CD4-positive, alpha-beta T cell treated with Interleukin-4 for 1 hour (primary cell): ENCODE measurements at places on chromosomes 13 and 19.

DNA sequence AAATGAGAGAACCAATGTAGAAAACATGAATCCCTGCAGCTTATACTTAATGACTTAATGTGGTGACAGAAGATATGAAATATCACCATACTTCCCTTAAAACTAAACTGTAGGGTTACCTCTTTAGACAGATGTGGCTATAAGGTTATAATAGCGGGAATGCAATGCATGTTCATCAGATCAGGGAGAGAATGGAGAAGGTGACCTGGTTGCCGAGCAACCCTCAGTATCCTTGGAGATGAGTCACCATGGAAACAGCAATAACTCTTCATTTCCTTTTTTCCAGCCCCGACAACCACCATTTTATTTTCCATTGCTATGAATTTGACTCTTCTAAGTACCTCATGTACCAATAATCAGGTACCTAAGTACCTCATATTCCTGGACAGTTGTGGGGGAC lies 28.0 kb upstream of the ZNF835 start:
- DNase-seq, result no peak

DNA sequence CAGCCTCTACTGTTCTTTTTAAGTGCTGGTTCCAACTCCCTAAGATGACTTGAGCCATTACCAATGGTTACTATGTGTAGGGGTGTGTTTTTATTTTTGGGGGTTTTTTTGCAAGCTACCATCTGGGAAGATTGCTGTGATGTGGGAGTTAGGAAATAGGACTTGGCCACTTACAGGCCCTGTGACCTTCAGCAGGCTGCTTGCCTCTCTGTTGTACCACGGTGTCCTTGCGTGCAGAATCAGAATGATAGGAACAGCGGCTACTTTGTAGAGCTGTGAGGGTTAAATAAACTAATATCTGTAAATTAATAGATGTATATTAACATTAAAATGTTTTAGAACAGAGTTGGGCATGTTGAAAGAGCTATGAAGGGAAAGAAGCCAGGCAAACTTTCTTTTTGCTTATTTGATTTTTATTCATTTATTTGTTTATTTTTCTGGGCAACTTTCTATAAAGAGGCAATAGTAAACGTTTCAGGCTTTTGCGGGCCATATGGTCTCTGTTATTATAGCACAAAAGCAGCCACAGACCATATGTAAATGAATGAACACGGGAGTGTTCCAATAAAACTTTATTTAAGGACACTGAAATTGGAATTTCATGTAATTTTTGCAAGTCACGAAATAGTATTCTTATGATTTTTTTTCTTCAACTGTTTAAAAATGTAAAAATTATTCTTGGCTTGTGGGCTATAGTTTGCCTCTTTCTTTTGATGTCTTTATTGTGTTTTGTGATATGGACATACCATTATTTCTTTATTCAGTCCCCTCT lies 26.4 kb upstream of the EHD2 start:
- no peak for DNase-seq

GRCh38 chr13:36736119-36736726 lies 62.4 kb downstream of the SERTM1 start:
- DNase-seq, result peak; percentile 10

- DNase-seq, result no peak
These were observed 45.9 kb downstream of the SUGP2 start for GRCh38 chr19:18987456-18987855.

- no peak for DNase-seq
These were observed 9.1 kb upstream of the CDC16 start for GRCh38 chr13:114225610-114226009.

DNA sequence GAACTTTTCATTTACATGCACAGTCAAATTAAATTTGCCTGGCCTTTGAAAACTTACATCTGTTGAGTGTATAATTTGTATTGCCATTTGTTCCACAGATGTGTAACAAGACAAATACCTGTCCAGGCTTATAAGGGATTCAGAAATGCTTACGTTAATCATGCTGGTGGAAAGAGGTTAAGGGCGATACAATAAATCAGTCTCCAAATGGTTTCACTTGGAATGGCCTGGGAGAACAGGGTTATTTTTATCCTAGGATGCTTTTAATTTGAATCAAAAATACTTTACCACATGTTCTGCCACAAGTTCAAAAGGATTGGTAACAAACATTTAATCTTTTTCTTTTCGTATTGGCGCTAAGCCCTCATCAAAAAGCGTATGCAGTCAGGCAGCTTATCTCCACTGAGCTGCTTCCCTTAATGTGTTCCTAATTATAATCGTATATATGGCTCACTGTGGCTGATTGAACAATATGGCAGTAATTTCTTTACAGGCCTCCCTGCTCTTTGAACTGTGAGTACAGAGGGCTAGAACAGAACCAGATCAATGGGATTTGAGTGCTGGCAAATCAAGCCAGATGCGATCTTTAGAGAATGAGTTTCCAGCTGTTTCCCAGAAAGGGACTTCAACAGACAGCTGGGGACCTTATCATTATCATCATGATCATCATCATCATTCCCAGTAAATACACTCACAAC lies 425.7 kb downstream of the SPRY2 start:
- no peak for DNase-seq

GRCh38 chr13:37788346-37788745 lies 81.2 kb downstream of the TRPC4 start:
- DNase-seq, result no peak

DNA sequence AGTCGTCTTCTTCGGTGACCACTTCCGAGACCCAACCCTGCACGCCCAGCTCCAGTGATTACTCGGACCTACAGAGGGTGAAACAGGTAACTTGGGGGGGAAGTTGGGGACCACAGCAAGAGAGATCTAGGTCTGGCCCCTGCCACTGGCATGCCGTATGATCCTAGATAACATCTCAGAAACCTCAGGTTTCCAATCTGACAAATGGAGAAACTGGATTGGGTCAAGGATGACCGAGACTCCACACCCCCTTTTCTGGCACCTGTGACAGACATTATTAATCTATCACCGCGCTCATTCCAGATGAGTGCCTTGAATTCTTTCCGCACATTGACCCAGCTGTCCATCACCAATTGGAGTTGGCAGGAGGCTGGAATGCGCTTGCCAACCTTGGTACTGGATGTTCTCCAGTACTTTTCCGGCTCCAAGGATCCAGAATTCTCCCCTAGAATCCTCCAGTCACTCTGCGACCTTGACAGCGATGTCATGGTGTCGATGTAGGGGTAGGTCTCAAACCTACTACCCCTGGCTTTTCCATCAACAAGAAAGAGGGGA lies 17.4 kb downstream of the VASP start:
- DNase-seq, result no peak

DNA sequence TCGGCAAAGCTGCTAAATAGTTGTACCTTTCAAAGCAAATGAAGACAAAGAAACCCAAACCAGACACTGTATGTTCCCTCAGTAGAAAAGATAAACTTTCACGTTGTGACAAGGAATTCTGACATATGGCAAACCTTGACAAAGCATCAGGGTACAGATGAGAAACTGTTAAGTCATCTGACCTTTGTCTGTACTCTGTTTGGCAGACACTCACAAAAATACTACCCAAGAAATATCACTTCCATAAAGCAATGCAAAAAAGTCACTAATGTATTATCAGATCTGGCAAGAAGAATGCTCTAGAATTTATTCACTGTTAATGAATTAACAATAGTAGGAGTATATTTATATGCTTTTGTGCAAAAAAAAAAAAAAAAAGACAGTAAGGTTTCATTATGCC lies 843.7 kb downstream of the DIAPH3 start:
- no peak for DNase-seq

DNA sequence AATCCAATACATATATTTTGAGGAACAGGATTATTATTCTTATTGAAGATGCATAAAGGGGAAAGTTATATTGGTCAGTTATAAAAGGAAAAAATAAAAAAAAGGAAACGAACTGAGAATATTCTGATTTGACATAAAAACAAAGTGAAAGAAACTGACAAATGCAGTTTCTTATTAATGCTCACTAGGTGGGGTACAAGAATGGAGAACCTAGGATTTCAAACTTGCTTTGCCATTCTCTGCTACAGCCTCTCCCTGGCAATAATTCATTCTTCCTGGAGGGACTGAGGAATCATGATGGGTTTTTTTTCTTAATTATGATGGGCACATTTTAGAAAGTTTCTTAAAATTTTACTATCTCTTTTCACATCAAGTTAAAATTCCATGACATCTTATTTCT lies 154.9 kb downstream of the PCDH9 start:
- DNase-seq, result no peak

- peak; percentile 35 for DNase-seq
These were observed 46.0 kb downstream of the SAE1 start for GRCh38 chr19:47176627-47177090.

DNA sequence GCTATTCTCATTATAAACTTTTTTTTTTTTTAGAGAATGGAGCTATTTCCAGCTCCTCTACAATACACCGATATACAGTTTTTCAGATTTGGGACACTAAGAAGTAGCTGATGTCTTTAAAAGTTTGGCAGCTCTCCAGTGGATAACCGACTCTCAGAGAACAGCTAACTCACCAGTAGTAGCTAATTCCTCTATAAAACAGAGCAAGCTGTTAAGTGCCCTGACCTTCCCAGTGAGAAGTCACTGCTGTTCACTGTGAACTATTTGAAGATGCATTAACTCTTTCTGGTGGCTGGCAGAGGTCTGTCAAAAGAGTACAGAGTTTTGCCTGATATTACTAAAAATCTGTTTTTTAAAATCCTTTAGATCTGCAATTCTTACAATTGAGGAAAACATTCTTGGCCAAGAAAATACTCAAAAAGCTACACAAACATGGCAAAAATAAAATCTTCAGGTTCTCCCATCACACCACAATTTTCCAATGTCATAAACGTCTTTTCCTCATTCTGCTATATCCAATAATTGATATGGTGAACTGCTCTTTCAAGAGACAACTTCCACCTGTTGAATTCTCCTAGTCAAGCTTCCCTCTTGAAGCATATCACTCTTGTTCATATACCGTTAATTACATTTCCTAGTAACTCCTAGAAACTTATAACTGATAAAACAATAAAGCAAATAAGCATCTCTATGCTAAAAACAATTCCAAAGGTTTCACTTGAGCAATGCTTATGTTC lies 44.2 kb downstream of the TBC1D4 start:
- no peak for DNase-seq

DNA sequence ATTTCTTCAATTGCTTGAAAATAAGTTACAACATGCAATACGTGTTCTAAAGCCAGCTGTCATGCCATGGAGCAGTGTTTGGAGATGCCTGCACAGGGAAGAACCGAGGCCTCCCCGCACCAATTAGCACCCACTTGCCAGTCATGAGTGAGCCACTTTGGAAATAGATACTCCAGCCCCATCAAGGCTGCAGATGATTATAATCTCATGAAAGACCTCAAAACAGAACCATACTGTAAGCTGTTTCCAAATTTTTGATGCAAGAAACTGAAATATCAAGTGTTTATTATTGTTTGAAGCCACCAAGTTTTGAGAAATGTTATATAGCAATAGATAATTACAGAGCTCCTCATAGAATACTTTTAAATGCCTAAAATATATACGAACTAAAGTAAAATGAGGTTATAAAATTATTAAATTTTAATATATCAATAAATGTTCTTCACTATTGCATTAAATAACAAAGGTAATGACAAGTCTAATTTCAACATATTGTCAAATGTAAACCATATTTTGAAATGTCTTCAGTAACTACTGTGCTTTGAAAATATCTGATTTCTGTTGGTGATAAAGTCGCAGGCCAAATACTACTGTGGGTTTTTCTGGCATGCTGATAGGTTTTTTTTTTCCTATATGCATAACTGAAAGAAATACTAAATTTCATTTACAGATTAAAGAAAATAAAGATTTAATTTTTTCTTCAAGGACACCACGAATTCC lies 43.0 kb downstream of the DIAPH3 start:
- no peak for DNase-seq

DNA sequence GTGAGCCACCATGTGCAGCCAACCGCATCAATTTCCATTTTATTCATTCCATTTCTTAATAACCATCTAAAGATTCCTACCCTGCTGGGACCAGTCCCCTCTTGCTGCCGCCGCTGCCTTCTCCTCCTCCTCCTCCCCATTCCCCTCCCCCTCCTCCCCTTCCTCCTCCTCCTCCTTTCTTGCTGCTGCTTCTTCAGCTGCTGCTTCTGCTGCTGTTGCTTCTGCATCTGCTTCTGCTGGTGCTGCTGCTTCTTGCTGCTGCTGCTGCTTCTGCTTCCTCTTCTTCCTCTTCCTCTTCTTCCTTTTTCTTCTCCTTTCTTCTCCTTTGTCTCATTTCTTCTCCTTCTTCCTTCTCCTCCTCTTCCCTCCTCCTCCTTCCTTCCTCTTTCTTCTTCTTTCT lies 20.0 kb upstream of the SPRYD7 start:
- DNase-seq, result no peak

- no peak for DNase-seq
These were observed 489 bp downstream of the CCNE1 start for GRCh38 chr19:29812080-29812880.

DNA sequence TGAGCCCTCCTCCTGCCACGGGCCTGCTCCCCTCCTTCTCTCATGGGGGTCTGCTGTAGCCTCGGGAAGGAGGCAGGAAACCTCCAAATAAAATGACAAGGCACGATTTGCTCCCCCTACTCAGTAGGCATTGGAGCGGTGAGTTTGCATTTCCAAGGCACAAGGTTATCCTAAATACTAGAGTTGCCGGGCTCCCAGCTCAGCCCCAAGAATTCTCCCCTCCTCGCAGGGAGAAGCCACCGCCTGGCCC lies 1.5 kb downstream of the CEBPA start:
- no peak for DNase-seq

- DNase-seq, result no peak
These were observed 33.6 kb upstream of the UBL3 start for GRCh38 chr13:29883941-29884518.

DNA sequence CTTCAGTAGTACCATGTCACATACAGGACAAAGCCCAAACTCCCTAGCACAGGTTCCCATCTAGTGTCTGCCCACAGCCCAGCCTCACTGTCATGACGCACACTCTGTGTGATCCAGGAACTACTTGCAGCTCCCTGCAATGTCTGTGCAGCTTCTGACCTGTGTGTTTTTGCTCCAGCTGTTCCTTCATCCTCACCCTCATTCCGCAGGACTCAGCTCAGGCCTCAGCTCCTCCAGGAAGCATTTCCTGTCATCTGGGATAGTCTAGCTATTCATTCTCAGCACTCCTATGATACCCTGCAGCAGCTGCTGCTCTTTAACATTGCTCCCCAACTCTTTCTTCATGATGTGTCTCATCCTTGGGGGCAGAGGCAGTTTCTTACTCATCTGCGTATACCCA lies 56.1 kb downstream of the ENOX1 start:
- DNase-seq, result no peak
